ENCODE measurements at places on chromosomes 1 and 21. TPM values are rescaled to one million over a fixed set of nuclear protein-coding genes. Genes with fewer than 3 reads are reported as not detected.

GRCh38 chr1:114033961-114034360 is 54.7 kb downstream of the OLFML3 start:
- DNase-seq: no peak

GRCh38 chr21:46250146-46250725 is 21.7 kb upstream of the LSS start:
- no peak for DNase-seq

Gene SLC1A7
- polyA plus RNA-seq: not detected

Gene EFNA4
- 2.6 TPM for polyA plus RNA-seq

GRCh38 chr1:9613625-9614299 is 25.1 kb downstream of the TMEM201 start:
- no peak for DNase-seq

Gene LRRN2
- polyA plus RNA-seq: 0.03 TPM

DNA sequence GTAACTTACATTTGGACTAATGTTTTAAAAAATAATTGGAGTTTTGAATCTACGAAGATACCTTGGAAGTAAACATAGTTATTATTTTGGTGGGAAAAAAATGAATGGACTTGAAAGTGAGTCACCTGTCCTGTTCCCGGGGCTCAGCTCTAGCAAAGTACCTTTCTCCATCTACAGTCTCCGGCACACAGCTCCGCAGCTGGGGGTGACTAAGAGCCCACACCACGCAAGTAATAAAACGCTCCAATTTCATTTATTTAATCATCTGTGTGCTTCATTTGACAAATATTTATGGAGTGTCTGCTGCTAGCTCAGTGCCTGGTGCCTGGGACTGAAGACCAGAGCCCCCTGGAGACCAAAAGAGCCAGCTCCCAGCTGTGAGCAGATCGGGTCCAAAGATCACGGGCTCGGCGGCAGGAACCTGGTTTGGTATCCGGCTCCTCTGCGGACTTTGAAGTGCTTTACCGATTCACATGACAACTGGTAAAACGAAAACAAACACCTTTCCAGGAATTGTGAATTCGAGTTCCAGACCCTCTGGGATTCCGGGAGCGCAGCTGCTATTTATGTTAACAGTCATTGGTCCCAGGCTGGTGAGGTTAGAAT is 1.7 kb upstream of the RIPK4 start:
- no peak for DNase-seq

DNA sequence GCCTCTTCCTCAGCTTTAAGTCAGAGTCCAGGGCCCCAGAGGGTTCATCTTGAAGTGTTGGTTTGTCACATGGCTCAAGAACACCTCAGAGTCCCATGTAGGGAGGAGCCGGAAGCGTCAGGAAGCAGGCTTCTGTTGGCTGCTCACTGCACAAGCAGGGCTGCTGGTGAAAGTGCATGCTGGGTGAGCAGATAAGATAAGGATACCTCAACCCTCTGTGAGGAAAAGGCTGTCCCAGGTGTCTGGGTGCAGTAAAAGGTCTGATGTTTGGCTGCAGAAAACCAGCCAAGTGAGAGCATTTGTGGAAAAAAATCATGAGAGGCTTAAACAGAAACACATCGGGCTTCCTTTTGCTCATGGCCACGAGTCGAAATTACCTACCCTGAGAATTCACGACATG is 6.2 kb upstream of the TEX35 start:
- DNase-seq: no peak

Gene PGBD5
- polyA plus RNA-seq: not detected
